ENCODE measurements at places on chromosomes 11 and 22.

DNA sequence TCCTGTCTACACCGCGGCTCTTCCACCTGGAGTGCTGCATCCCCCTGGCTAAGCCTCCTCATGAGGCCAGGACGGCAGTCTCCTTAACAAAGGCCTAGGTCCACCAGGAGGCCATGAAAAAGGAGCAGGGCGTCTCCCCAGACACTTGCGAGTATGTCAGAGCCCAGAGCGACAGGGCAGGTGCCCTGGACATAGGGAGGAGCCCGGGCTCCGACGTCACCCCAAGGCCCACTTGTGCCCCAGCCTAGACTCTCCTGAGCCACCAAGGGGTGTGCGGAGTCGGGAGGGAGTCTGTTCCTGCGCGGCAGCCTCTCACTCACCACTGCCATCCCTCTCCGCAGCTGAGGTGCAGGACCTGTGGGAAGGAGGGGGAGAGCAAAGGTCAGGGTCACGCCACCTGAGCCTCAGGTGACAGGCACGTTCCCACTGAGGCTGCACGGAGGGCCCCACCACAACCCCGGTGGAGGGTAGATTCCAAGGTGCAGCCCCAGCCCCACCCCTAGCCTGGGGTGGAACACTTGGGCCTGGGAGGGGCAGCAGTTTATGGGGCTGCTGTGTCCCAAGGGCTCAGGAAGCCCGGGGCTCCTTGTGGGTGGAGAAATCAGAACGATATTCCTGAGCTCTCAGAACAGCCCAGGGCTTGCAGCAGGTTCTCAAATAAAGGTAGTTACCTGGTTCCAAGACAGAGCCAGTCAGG, 10.6 kb downstream of the PRODH start:
- no peak for DNase-seq

DNA sequence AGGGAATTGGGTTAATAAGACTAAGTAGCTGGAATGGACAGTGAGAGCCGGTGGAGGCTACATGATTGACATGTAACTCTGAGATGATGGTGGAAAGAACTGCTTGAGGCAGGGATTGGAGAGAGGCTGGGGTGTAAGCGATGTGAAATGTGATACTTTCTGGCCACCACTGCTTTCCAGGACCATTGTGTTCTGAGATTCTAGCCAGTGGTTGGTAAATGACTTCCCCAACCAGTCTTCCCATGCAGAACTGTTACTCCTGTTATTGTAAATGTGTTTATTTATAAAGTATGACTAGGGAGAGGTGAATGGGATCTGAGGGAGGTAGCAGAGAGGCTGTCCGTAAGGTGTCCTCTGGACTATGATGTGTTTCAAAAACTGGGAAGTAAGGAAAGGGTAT, 18.1 kb downstream of the EXT2 start:
- no peak for DNase-seq

GRCh38 chr22:17554814-17555213, 8.5 kb upstream of the SLC25A18 start:
- no peak for DNase-seq

GRCh38 chr11:47609675-47610074, 15.5 kb upstream of the C1QTNF4 start:
- no peak for DNase-seq

DNA sequence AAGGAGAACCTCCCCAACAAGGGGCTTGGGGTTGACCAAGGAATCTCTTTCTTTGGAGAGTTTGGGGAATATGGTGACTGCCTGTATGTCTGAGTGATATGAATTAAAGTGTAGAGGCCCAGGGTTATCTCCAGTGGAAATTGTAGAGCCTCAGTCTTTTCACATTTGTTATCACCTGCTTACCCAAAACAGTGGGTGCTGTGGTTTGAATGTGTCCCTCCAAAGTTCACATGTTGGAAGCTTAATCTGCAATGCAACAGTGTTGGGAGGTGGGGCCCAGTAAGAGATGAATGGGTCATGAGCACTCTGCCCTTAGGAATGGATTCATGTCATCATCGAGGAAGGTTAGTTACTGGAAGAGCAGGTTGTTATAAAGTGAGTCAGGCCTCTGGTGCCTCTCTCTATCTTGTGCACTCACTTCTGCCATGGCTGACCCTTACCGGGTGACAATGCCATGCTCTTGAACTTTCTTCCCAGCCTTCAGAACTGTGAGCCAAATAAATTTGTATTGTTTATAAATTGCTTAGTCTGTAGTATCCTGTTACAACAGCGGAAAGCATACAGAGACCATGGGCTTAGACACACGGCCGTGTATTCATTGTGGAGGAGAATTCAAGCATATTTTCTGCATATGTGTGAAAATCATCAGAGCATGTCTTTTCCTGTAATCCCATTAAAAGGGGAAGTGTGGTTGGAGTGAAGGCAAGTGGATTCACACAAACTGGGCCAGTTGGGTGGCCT, 114.1 kb upstream of the TBCEL start:
- DNase-seq, result no peak

- DNase-seq, result no peak
Observed at GRCh38 chr22:36222887-36223450, 16.4 kb downstream of the APOL2 start.

DNA sequence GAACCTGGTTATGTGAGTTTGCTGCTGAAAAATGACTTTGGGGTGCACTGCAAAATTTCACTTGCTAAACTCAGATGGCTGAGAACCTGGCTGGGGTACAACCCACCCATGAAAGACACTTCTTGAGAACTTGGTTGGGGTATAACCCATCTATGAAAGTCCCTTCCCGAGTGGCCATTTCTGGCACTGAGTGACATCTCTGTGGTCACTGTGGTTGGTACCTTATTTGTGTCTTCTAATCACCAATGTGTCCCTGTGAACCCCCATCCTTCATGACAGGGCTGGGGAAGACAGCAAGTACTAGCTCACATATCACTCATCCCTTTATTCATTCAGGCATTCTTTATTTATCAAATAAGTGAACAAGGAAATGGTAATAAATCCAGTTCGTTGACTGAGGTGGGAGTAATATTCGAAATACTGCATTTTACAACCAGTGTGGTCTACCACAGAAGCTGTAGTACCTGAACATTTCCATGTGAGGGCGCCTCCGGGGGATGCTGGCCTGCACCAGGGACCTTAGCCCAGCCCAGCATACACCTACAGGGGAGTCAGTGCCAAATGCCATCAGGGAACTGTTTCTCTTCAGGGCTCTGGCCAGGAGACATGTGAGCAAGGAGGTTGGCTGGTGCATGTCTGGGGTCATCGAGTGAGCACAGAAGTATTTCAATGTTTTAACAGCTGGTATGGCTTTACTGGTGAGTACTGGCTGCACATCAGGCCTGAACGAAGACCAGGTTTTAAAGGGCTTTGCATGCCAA, 122.1 kb downstream of the CSNK2A3 start:
- peak; percentile 25 for DNase-seq

DNA sequence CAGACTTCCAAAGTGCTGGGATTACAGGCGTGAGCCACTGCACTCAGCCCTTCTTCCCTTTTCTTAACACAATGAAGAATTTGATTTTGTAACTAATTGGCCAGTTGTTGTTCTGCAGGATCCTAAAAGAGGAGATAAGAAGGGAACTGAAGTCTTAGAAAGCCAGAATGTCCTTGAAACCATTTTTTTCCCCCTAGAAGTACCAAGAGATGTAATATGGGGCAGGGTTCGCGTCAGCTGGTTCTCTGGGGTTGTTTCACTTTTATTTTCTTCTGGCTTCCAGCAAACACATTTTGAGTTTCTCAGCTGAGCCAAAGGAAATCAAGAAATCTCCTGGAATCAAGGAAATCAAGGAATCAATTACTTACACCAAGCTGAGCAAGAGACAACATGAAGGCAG, 7.6 kb upstream of the NUCB2 start:
- DNase-seq, result no peak

DNA sequence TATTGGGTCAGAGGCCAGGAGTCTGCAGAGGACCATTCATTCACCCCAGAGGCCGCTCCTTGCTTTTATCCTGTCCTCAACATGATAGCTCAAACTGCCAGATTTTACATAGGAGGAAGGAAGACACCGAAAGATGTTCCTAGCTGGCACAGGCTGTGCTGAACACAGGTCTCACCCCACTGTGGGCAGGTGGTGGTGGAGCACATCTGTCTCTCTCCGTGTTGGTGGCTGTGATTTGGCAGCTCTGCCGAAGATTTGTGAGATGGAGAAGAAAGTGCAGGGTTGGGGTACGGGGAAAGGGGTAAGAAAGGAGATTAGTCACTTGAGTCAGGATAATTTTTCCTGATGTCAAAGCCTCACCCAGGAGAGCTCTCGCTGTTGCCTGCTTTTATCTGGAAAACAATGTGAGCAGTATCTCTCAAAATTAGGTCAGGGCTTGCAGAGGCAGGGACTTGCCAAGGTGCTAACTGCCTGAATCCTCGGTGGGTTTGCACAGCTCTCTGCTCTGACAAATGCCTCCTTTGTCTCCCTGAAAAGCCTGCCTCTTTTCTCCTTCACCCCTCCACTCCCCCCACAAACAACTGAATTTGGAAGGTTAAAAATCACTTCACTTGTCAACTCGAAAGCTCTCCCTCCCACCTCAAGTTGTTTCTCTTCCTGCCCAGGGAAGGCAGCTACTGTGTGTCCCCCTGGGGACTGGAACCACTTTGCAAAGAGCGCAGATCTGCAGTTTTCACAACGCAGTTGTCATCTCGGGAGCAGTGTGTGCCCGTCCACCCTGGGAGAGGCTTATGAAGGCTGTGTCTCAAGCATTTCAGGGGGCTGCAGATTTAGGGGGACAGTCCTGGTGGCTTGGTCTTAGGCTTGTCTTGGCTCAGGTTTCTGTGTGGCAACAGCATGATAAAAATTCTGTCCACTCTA, 299.7 kb downstream of the ST3GAL4 start:
- no peak for DNase-seq

- DNase-seq, result no peak
Observed at GRCh38 chr11:72823105-72823804, 9.0 kb downstream of the ATG16L2 start.

GRCh38 chr11:79436919-79437277, 3.9 kb downstream of the TENM4 start:
- DNase-seq, result no peak

GRCh38 chr22:43151251-43152002, at the start of gene TSPO:
Gene TSPO (plus strand): TSS chr22:43151559. CDS start chr22:43159239, 7,680 bp downstream.
- peak; percentile 66 for DNase-seq

- DNase-seq, result no peak
Observed at GRCh38 chr11:13440100-13440855, 22.7 kb downstream of the BTBD10 start.

- DNase-seq, result peak; percentile 36
Observed at GRCh38 chr11:503179-503981, 3.7 kb downstream of the RNH1 start.

- DNase-seq, result no peak
Observed at GRCh38 chr22:29658176-29658575, 54.7 kb downstream of the NF2 start.

GRCh38 chr11:84408946-84409411, 1122.8 kb upstream of the CCDC90B start:
- no peak for DNase-seq

- no peak for DNase-seq
Observed at GRCh38 chr11:1356007-1356435, 33.7 kb upstream of the BRSK2 start.

- DNase-seq, result no peak
Observed at GRCh38 chr11:61384271-61385242, 7.8 kb upstream of the TMEM216 start.

- peak; percentile 65 for DNase-seq
Observed at GRCh38 chr11:66068154-66068821, 1.8 kb upstream of the PACS1 start.

- DNase-seq, result no peak
Observed at GRCh38 chr11:120890609-120891320, 133.1 kb upstream of the TBCEL start.

- DNase-seq, result no peak
Observed at GRCh38 chr11:120142441-120143100, 4.7 kb upstream of the TRIM29 start.

GRCh38 chr22:36274531-36274930, 21.6 kb downstream of the APOL1 start:
- no peak for DNase-seq

- peak; percentile 4 for DNase-seq
Observed at GRCh38 chr11:72069787-72070251, 10.5 kb downstream of the NUMA1 start.

- peak; percentile 96 for DNase-seq
Observed at GRCh38 chr22:36454916-36455570, 26.4 kb downstream of the TXN2 start.

- peak; percentile 48 for DNase-seq
Observed at GRCh38 chr11:3807909-3808860, at the start of gene PGAP2. Gene PGAP2 (plus strand): TSS chr11:3808560. CDS start chr11:3811260, 2,700 bp downstream.

GRCh38 chr11:106091480-106092123, 14.1 kb downstream of the AASDHPPT start:
- DNase-seq, result no peak

- no peak for DNase-seq
Observed at GRCh38 chr11:12083380-12083779, 27.0 kb upstream of the MICAL2 start.

- DNase-seq, result no peak
Observed at GRCh38 chr11:91124363-91124762, 901.5 kb upstream of the CHORDC1 start.

GRCh38 chr11:112637876-112638275, 323.3 kb upstream of the NCAM1 start:
- no peak for DNase-seq

- DNase-seq, result no peak
Observed at GRCh38 chr11:4862447-4863236, 13.6 kb upstream of the OR51S1 start.

DNA sequence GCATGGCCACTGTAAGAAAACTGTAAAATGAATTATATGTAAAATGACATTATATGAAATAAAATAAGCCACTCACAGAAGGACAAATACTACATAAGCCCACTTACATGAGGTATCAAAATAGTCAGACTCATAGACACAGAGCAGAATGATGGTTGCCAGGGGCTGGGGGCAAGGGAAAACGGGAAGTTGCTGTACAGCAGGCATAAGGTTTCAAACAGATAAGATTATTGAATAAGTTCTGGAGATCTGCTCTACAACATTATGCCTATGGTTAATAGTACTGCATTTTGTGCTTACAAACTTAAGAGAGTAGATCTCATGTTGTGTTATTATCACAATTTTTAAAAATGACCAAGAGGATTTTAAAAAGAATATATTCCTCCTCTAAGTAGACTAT, 32.7 kb upstream of the HEPHL1 start:
- no peak for DNase-seq

DNA sequence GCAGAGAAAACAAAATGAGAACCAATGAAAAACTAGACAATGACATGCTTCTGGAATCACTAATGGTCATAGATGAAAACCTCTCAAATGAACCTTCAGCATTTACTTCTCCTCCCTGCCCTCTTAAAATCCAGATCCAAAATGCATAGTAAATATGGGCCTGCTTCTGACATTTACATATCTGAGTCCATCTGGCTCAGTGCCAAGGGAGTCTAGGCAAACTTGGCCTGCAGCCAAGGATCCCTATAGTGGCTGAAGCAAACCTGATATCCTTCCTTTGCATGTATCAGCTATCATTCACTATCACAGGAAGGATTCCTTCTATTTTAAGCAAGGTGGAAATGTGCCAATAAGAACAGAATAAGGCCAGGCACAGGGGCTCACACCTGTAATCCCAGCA, 104.8 kb downstream of the C11orf58 start:
- no peak for DNase-seq

GRCh38 chr11:116499396-116500003, 273.3 kb downstream of the BUD13 start:
- DNase-seq, result peak; percentile 76

- DNase-seq, result no peak
Observed at GRCh38 chr22:45884201-45885062, 92.5 kb downstream of the WNT7B start.

Data from stimulated activated CD4-positive, alpha-beta T cell treated with anti-CD3 and anti-CD28 coated beads, Interleukin-4, amount 100 ng/mL, for 48 hours (primary cell).